ENCODE measurements at places on chromosomes 3 and 15.

DNA sequence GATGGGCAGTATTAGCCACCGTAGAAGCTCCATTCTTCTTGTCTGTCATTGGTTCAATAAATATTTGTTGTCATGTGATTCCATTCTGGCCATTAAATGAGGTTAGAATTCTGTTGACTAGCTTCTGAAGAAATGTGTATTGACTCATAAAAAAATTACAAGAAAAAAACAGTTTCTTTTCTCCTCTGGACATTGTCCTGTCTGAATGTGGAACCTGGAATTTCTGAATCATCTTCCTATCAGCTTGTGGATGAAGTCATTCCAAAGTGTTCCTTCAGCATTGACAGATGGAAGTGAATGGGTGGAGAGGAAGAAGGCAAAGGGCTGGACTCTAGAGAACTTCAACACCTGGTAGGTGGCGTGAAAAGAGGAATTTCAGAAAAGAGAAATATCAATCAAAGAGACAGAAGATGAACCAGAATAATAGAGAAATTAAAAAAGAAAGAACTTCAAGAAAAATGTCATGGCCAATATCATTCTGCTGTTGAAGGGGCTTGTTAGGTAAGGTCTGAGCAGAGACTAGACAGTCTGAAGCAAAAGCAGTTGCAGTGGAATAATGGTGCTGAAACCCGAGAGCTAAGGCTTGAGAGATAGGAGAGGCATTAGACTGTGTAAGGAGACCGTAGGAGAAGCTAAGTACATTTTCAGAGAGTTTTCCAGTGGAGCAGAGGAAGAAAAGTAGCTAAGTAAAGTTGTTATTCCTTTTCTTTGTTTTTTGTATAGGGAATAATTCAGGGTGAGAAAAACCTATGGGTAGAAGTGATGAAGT, 806.6 kb downstream of the SQOR start:
- H3K36me3 ChIP-seq, result no peaks in the 10 kb centered on the region
- no peaks in the 10 kb centered on the region for H3K27me3 ChIP-seq
- no peak overlapping the region for H3K27ac ChIP-seq
- no peak overlapping the region for H3K4me3 ChIP-seq

- H3K4me1 ChIP-seq, result peaks cover 16% of the 10 kb centered on the region
- no peak for DNase-seq
- no peak overlapping the region for H3K27ac ChIP-seq
- H3K4me3 ChIP-seq, result no peak overlapping the region
- H3K36me3 ChIP-seq, result no peaks in the 10 kb centered on the region
Observed at GRCh38 chr15:37080261-37080921, 20.0 kb downstream of the MEIS2 start.

DNA sequence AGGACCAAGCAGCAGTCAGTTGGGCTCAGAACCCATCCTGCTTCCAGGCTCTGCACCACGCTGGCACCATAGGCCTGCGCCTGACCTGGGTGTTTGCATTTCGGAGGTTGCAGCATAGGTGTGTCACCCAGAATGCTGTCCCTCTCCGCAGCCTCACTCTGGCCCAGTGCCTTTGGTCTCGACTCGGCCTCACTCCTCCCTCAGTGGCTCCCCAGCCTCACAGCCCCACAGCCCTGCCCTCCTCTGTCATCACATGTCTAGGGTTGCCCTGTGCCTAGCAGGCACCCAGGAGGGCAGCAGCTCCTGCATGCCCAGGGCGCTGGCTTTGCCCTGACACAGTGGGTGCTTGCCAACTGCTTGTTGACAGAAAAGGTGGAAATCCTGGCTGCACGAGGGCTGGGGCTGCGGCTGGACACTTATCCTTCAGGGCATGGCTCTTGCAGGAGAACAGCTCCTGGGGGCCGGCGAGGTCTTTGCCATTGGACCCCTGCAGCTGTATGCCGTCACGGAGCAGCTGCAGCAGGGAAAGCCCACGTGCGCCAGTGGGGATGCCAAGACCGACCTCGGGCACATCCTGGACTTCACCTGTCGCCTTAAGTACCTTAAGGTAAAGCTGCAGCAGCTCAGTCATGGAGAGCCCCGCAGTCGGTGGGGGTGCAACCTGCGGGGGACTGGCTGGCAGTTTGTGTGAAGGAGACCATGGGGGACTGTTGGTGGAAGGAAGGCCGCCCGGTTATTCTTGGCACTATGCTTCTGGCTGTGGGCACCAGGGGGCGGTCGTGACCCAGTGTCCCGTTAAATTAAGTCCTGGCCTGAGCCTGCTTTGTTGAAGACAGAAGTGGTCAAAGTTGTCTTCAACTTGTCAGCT, 16.2 kb downstream of the NISCH start:
- DNase-seq, result peak; percentile 68
- no peaks in the 10 kb centered on the region for H3K4me1 ChIP-seq
- H3K27ac ChIP-seq, result no peak overlapping the region
- no peak overlapping the region for H3K4me3 ChIP-seq

GRCh38 chr15:75028991-75029377, 5.6 kb downstream of the PPCDC start:
- H3K4me1 ChIP-seq, result peaks cover 6% of the 10 kb centered on the region
- H3K36me3 ChIP-seq, result no peaks in the 10 kb centered on the region
- no peak for DNase-seq
- no peak overlapping the region for H3K27ac ChIP-seq
- H3K27me3 ChIP-seq, result no peaks in the 10 kb centered on the region

GRCh38 chr3:46412786-46413298, 5.8 kb downstream of the CCRL2 start:
- H3K36me3 ChIP-seq, result no peaks in the 10 kb centered on the region
- H3K27ac ChIP-seq, result no peak overlapping the region
- H3K4me3 ChIP-seq, result no peak overlapping the region
- no peaks in the 10 kb centered on the region for H3K27me3 ChIP-seq
- no peaks in the 10 kb centered on the region for H3K4me1 ChIP-seq

GRCh38 chr3:166457382-166457781, 620.2 kb upstream of the BCHE start:
- no peak overlapping the region for H3K27ac ChIP-seq
- DNase-seq, result no peak
- H3K36me3 ChIP-seq, result no peaks in the 10 kb centered on the region

DNA sequence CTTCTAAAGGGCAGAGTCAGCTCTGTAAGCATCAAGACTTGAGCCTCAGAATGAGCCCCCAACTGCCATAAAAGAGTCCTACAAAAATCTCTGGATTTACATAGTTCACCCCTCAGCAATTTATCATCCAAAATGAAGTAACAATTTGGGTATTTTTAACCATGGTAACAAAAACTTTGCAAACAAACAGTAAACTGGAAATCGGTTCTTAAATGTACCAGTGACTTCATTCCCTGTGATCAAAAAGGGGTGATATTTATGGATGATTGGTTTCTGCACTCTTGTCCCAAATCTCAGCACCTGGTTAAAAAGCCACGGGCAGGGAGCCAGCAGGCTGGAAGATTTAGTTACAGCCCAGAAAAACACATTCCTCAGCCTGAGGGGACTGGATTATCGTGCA, 73.6 kb downstream of the TFG start:
- no peaks in the 10 kb centered on the region for H3K27me3 ChIP-seq
- no peaks in the 10 kb centered on the region for H3K36me3 ChIP-seq
- peak; percentile 8 for DNase-seq
- H3K27ac ChIP-seq, result no peak overlapping the region
- H3K4me1 ChIP-seq, result peaks cover 10% of the 10 kb centered on the region

- no peaks in the 10 kb centered on the region for H3K27me3 ChIP-seq
- no peak overlapping the region for H3K27ac ChIP-seq
- H3K4me3 ChIP-seq, result no peak overlapping the region
- H3K36me3 ChIP-seq, result no peaks in the 10 kb centered on the region
Observed at GRCh38 chr3:249587-250262, 53.2 kb downstream of the CHL1 start.

- no peak overlapping the region for H3K4me3 ChIP-seq
- DNase-seq, result no peak
- H3K4me1 ChIP-seq, result peaks cover 21% of the 10 kb centered on the region
- peaks cover 22% of the 10 kb centered on the region for H3K27me3 ChIP-seq
- H3K36me3 ChIP-seq, result no peaks in the 10 kb centered on the region
Observed at GRCh38 chr3:13080591-13080990, 7.4 kb upstream of the IQSEC1 start.

- H3K4me1 ChIP-seq, result no peaks in the 10 kb centered on the region
- no peaks in the 10 kb centered on the region for H3K27me3 ChIP-seq
- H3K27ac ChIP-seq, result no peak overlapping the region
- DNase-seq, result no peak
- no peak overlapping the region for H3K4me3 ChIP-seq
Observed at GRCh38 chr3:171150945-171151344, 124.4 kb upstream of the SLC2A2 start.

DNA sequence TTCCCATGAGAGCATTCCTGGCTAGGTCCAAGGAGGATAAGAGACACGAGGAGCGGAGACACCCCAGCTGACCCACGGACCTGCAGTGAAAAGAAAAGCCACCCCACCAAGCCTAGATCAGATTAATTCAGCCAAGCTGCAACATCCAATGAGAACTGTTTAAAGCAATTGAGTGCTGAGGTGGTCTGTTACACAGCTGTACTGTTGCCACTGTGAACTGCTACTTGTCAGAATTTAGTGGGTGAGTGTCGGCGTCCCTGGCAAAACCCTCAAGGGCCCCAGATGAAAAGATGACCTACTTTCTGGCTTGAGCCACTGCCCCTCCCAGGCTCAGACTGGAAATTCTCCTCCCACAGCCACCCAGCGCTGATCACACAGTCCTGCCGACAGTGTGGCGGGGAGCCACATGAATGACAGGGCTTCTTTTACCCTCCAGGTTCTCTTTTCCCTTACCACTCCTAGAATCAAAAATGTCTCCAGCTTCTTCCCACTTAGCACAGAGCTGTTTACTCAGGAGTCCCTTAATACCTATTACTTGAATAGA, 26.4 kb upstream of the KBTBD12 start:
- H3K36me3 ChIP-seq, result no peaks in the 10 kb centered on the region
- H3K4me3 ChIP-seq, result no peak overlapping the region
- no peaks in the 10 kb centered on the region for H3K27me3 ChIP-seq
- H3K4me1 ChIP-seq, result no peaks in the 10 kb centered on the region
- DNase-seq, result no peak

DNA sequence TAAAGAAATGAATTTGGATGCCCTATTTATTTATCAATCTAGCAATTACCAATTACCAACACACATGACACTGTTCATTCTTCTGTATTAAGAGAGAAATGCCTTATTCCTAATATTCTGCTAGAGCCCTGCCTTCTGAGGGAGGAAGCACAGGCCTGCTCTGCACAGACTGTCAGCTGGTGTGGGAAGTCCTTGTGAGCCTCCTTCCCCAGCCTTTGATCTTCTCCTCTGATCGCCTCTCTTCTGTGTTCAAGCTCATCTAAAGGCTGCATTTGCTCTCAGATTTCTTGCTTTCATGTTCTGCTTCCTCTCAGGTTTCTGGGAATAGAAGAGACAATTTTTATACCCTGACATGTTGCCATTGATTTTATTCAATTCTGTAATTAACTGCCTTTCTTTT, 290.6 kb upstream of the UMPS start:
- H3K27me3 ChIP-seq, result no peaks in the 10 kb centered on the region
- no peaks in the 10 kb centered on the region for H3K4me1 ChIP-seq
- no peak for DNase-seq
- no peak overlapping the region for H3K4me3 ChIP-seq
- no peak overlapping the region for H3K27ac ChIP-seq
- no peaks in the 10 kb centered on the region for H3K36me3 ChIP-seq

- no peaks in the 10 kb centered on the region for H3K4me1 ChIP-seq
- no peak overlapping the region for H3K27ac ChIP-seq
- DNase-seq, result no peak
- no peaks in the 10 kb centered on the region for H3K36me3 ChIP-seq
- no peaks in the 10 kb centered on the region for H3K27me3 ChIP-seq
Observed at GRCh38 chr3:21839592-21839991, 88.6 kb upstream of the ZNF385D start.

GRCh38 chr3:104526901-104527401, 839.8 kb upstream of the ALCAM start:
- no peak overlapping the region for H3K4me3 ChIP-seq
- H3K4me1 ChIP-seq, result no peaks in the 10 kb centered on the region
- H3K27me3 ChIP-seq, result no peaks in the 10 kb centered on the region
- H3K36me3 ChIP-seq, result no peaks in the 10 kb centered on the region
- DNase-seq, result no peak
- H3K27ac ChIP-seq, result no peak overlapping the region

DNA sequence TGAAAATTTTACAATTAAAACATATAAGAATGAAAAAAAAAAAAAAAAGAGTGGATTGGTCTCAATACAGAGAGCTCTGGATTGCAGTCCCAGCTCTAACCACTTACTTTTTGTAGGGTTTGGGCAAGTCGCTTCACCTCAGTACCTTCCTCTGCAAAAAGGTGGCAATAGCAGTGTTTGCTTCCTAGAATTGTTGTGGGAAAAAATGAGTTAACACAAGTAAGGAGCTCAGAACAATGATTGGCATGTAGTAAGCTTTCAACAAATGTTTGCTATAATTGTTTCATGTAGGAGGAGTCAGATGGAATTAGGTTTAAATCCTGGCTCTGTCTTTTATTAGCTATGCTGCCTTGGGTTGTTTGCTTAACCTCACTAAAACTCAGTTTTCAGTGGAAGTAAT, 425.2 kb upstream of the TBL1XR1 start:
- no peak for DNase-seq
- H3K36me3 ChIP-seq, result no peaks in the 10 kb centered on the region
- H3K27me3 ChIP-seq, result no peaks in the 10 kb centered on the region
- no peaks in the 10 kb centered on the region for H3K4me1 ChIP-seq
- no peak overlapping the region for H3K4me3 ChIP-seq
- H3K27ac ChIP-seq, result no peak overlapping the region

DNA sequence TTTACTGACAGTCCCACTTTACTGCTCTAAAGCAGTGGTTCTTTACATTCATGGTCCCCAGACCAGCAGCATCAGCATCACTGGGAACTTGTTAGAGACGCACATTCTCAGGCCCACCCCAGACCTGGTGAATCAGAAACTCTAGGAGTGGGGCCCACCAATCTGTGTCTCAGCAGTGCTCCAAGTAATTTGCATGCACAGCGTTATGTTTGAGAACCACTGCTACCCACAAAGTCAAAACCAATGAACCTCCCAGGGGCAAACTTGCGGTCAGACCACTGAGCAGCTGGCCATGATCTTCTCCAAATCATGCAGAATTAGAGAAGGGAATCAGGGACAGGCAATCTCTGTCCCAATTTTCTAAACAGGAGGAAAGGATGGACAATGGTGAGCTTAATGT, 58.5 kb downstream of the ST8SIA2 start:
- H3K27ac ChIP-seq, result no peak overlapping the region
- H3K27me3 ChIP-seq, result no peaks in the 10 kb centered on the region
- H3K4me1 ChIP-seq, result peaks cover 22% of the 10 kb centered on the region
- H3K4me3 ChIP-seq, result no peak overlapping the region
- no peak for DNase-seq
- no peaks in the 10 kb centered on the region for H3K36me3 ChIP-seq

GRCh38 chr3:106065831-106066230, 197.0 kb upstream of the CBLB start:
- no peak for DNase-seq
- H3K27me3 ChIP-seq, result no peaks in the 10 kb centered on the region
- no peaks in the 10 kb centered on the region for H3K36me3 ChIP-seq
- H3K4me3 ChIP-seq, result no peak overlapping the region
- H3K27ac ChIP-seq, result no peak overlapping the region

- H3K4me1 ChIP-seq, result no peaks in the 10 kb centered on the region
- DNase-seq, result no peak
- no peak overlapping the region for H3K4me3 ChIP-seq
- H3K36me3 ChIP-seq, result no peaks in the 10 kb centered on the region
- no peak overlapping the region for H3K27ac ChIP-seq
Observed at GRCh38 chr3:10344944-10345575, 24.1 kb upstream of the SEC13 start.

- H3K4me1 ChIP-seq, result peaks cover 49% of the 10 kb centered on the region
- H3K27ac ChIP-seq, result no peak overlapping the region
- no peak overlapping the region for H3K4me3 ChIP-seq
- no peaks in the 10 kb centered on the region for H3K27me3 ChIP-seq
- DNase-seq, result no peak
- no peaks in the 10 kb centered on the region for H3K36me3 ChIP-seq
Observed at GRCh38 chr15:95263751-95264150, 1032.4 kb downstream of the MCTP2 start.
